ENCODE measurements at places on chromosomes 11 and 22.

- DNase-seq, result no peak
These were observed 125.6 kb downstream of the TRPC6 start for GRCh38 chr11:101458161-101458560.

DNA sequence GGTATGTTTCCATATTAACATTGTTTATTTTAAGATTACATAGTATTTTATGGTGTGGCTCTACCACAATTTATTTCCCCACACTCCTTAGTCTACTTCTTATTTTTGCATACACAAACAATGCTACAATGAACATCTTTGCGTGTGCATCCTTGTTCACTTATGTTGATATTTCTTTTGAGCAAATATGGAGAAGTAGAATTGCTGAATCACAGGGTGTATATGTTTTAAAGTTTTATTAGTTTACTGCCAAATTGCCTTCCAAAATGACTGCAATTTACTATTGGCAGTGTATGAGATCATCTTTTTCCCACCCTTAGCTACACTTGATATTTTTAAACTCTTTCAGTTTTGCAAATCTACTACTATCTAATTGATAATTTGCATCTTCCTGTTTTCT lies 38.7 kb upstream of the FAR1 start:
- DNase-seq, result no peak

DNA sequence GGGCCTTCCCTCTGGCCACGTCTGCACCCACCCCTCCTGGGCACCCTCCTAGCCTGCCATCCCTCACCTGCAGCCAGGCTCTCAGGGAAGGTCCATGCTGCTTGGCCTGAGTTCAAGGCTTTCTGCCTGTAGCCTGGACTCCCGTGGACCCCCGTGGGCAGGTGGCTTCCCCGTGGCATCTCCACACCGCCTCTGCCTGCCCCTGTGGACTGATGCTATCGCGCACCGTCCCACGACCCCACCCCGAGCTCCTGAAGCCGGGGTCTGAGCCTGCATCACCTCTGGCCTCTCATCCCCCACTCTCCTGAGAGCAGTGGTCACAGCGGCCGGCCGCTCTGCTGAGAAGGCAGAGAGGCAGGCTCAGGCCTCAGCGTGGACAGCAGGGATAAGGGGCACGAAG lies 4.5 kb downstream of the IFITM5 start:
- no peak for DNase-seq

GRCh38 chr11:118214210-118214914 lies 10.4 kb downstream of the JAML start:
- DNase-seq, result no peak

- DNase-seq, result peak; percentile 12
These were observed 26.5 kb downstream of the OTOG start for GRCh38 chr11:17573526-17573925.

- DNase-seq, result no peak
These were observed 1.8 kb downstream of the FJX1 start for GRCh38 chr11:35619855-35620640.

- DNase-seq, result no peak
These were observed 19.4 kb upstream of the LRRC55 start for GRCh38 chr11:57162179-57162898.

DNA sequence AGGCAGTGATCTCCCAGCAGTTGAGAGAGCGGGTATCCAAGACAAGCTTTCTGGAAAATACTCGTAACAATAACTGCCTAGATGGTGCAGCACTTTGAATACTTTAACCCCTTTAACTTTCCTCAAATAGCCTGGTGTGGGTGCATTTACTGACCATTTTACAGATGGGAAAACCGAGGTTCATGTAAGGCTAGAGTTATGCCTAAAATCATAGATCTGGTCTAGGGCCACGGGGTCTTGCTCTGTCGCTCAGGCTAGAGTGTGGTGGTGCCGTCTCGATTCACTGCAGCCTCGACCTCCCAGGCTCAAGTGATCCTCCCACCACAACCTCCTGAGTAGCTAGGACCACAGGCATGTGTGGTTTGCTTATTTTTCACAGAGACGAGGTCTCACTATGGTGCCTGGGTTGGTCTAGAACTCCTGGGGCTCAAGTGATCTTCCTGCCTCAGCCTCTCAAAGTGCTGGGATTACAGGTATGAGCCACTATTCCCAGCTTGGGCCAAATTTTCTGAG lies 269.2 kb upstream of the SYN3 start:
- no peak for DNase-seq

- no peak for DNase-seq
These were observed 35.6 kb upstream of the PSMA1 start for GRCh38 chr11:14555818-14556217.

DNA sequence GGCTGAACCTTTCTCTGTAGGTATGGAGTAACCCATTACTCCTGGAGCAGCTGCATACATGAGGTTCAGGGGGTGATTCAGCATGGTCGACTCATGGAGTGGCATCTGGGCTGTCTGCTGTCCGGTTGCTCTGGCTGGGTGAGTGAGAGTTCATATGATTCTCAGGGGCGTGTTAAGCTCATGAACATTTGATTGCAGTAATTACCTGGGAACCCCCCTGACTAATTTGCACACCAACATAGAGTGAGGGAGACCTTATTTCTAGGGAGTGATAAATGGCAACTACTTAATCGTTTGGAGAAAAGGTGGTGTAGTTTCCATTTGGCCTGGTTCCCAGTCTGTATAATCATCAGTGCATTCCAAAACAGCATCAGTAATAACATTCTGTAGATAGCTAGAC lies 661.9 kb downstream of the ETS1 start:
- no peak for DNase-seq

- no peak for DNase-seq
These were observed 12.0 kb downstream of the TMEM86A start for GRCh38 chr11:18710545-18710944.

- DNase-seq, result no peak
These were observed 27.0 kb downstream of the KMT5B start for GRCh38 chr11:68186061-68186460.

- no peak for DNase-seq
These were observed 88.7 kb upstream of the LUZP2 start for GRCh38 chr11:24408202-24408601.

GRCh38 chr11:7442588-7443215 lies 42.6 kb upstream of the OLFML1 start:
- DNase-seq, result peak; percentile 78

GRCh38 chr11:78878631-78879030 lies 304.0 kb upstream of the NARS2 start:
- no peak for DNase-seq

GRCh38 chr11:77421041-77421723 lies 52.7 kb downstream of the PAK1 start:
- DNase-seq, result no peak

- no peak for DNase-seq
These were observed 16.1 kb downstream of the IL18BP start for GRCh38 chr11:72014761-72015320.

DNA sequence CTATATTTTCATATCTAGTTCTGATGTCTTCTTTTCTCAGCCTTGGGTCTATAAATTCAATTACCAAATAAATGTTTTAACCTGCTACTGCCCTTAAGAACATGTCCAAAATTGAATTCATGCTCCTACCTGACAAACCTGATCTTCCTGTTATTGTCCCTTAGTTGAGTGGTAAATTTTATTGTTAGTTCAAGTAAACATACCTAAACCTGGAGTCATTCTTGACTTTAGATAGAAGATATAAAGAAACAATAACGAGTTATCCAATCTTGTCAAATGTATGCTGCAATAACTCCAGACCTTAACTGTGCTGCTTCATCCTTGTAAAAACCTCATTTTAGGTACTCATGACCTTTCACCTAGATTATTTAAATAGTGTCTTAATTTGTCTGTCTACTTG lies 34.6 kb upstream of the SC5D start:
- no peak for DNase-seq

GRCh38 chr11:26078231-26078821 lies 253.6 kb upstream of the ANO3 start:
- no peak for DNase-seq

GRCh38 chr11:15665368-15665871 lies 550.7 kb downstream of the INSC start:
- no peak for DNase-seq

DNA sequence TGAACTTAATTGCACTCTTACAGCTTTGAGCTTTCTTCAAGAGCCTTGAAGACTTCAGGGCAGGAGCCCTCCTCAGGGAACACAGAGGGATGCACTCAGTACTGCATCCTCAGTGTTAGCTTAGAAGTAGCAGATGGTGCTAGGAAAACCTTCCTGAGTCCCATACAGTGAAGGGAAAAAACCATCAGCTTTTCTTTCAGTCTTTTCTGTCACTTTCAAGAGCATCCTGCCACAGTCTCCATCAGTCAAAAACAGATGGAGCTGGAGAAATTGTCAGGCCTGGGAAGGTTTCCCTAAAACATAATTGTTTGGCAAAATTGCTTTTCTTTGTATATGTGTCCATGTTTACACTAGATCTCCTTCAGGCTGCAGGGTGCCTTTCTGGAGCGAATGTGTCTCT lies 384.1 kb downstream of the NELL1 start:
- no peak for DNase-seq

DNA sequence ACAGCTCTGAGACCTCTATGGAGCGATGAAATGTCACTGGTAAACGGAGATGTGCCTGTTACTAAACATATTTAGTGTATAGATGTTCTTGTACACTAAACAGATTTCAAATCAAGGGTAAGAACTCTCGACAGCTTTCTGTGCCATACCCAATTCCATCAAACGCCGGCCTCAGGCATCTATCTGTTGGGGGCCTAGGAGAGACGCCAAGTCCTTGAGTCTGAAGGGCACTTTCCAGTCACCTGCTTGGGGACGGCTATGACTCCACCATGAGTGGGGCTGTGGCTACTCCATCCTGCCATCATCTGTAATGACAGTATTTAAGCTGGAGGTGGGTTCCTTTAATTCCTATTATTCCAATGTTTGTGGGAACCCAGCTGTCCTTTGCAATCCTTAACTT lies 87.8 kb downstream of the SHANK2 start:
- no peak for DNase-seq

- DNase-seq, result no peak
These were observed 7.9 kb upstream of the ADORA2A start for GRCh38 chr22:24419475-24419850.

- DNase-seq, result no peak
These were observed 96.2 kb downstream of the RASSF10 start for GRCh38 chr11:13105237-13105844.

All from activated CD4-positive, alpha-beta memory T cell treated with anti-CD3 and anti-CD28 coated beads, Interleukin-2, amount 10 ng/mL, durations not matched to agents 7 days and 5 days (primary cell).